Fibroblast of villous mesenchyme (primary cell): ENCODE measurements at places on chromosomes 3 and 15.

DNA sequence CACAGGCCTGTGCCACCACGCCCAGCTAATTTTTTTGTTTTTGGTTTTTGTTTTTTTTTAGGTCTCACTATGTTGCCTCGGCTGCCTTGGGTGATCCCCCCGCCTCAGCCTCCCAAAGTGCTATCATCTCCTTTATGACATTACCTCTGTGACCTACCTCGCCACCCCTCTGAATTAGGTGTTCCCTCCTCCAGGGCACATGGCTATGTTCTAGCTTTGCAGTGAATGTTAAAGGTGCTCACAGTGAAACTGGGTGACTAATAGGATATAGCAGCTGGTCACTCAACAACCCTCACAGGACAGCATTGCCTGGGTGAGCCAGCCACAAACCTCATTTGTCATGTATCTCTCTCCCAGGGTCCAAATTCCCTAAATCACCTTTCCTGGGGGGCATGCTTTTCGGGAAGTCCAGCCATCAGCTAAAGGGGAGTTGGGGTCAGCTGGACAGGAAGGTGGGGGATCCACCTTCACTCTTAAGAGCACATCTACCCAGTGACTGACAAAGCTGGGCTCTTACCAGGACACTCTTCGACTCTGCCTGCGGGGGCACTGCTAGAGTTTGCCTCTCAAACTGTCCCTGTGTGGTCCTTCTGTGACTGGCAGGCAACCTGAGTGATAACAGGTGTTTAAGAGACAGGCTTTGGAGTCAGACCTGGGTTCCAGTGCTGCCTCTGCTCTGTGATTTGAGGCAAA is 1.6 kb upstream of the TTLL3 start:
- no peak for DNase-seq

DNA sequence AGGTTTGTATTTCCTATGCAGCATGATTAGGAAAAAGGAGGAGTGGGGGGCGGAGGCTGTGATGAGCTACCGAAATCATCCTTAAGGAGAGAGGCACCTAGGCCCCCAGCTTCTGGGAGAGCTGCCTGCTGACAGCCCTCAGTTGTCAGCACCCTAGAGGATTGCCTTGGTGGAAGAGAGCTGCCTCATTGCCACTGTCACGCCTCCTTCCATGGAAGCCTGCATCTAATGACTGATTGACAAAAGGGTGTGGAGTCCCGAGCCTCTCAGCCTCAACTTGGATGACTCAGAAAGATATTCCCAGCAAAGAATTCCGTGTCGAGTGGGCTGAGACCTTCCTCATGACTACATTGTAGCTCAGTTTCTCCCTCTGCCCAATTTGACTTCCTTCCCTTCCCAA is 320.4 kb upstream of the PROK2 start:
- no peak for DNase-seq

DNA sequence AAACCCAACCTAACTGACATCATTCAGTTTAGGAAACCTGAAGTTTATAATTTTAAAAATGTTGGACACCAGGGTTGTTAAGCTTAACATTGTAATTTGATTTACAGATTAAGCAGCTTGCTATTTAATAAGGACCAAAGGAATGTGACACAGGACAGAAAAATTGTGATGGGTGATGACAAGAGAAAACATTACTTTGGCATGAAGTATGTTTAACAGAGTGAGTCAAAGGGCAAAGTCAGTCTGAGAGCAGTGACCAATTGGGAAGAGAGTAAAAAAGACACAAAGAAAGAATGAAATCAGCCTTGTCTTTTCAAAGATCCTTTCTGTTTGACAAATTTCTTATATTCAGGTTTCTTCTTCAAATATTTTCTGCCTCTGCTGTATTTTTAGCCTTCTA is 1301.6 kb downstream of the SI start:
- DNase-seq, result no peak

- no peak for DNase-seq
Observed at GRCh38 chr3:67957268-67957667, 302.9 kb upstream of the SUCLG2 start.

DNA sequence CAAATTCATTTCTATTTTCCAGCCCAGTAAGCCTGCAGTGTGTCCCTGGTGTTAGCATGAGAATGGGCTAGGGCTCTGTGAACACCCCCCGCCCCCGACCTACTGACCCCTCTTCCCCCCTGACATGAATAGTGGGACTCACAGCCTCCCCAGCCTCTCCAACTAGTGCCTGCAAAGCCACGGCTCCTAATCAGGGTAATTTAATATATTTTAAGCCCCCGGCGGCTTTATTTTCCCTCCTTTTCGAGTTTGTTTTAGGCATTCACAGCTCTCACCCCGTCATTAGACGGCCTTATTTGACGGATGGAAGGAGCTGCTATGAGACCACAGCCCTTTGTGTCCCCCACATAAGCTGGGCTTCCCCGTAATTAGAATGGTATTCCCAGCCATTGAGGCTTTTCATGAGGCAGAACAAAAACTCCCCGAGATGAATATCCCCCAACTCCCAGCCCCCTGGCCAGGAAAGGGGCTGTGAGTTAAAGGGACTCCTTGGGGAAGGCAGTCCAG is 78.3 kb upstream of the POLG start:
- DNase-seq, result no peak

DNA sequence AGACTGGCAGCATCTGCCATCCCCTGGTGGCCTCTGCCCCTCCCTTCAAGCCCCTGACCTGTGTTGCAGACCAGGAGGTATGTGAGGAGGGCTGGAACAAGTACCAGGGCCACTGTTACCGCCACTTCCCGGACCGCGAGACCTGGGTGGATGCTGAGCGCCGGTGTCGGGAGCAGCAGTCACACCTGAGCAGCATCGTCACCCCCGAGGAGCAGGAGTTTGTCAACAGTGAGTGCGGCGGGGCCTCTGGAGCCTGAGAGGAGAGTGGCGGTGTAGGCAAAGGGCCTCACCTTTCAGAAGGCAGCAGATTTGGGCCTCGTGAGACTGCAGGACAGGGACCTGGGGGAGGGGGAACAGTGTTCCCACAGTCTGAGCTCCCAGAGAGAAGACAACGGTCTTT is 24.0 kb downstream of the HAPLN3 start:
- no peak for DNase-seq

- DNase-seq, result no peak
Observed at GRCh38 chr3:14156201-14156600, 22.2 kb downstream of the XPC start.

DNA sequence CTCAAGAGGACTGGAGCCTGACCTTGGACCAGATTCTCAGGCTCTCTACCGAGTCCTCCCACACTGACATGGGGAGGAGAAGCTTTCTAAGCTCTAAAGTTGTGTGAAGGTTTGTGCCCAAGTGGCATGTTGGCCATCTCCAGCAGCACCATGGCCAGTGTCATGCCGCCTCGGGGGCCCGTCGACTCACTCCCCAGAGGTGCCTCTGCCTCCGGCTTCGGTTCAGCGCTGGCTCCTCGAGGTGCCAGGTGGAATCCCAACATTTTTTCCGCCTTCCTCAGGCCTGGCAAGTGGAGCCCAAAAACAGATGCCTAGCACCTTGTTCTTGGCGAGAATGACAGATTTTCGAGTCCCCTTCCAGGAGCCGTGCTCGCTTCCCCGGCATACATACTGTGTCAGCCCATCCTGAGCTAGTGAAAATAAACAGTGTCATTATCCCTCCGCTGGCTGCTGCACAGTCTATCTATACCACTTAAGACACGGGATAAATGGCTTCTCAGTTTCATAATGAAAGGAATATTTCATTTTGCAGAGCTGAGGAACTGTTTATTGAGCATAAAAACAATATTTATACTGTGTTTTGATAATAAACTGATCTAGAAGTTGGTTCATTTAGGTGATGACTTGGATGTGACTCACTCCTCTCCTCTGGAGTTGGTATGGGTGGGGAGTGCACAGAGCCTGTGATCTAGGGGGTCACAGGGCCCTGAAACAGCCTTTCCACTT is 328.5 kb upstream of the TLE3 start:
- DNase-seq, result peak; percentile 9

GRCh38 chr3:380801-381200 is 184.2 kb downstream of the CHL1 start:
- DNase-seq, result no peak

GRCh38 chr3:174331095-174331800 is 527.9 kb upstream of the NAALADL2 start:
- no peak for DNase-seq
